Effector memory CD4-positive, alpha-beta T cell (primary cell): ENCODE measurements at places on chromosomes 6 and 20.

DNA sequence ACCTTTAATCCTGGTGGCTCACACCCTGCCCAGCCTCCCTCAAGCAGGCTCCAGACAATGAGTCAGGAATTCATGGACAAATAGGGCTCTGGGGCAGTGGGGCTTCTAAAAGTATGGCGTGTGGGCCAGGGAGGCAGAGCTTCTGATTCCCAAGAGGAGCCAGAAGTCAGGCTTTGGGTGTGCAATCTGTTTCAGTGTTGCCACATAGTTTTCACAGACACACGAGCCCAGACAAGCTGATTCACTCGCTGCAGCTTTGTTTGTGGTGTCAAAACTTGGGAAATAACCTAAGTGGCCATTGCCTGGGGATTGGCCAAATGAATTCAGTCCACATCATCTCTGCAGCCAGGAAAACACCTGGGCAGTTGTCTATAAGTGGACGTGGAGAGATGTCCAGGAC lies 9.2 kb downstream of the PEDS1 start:
- DNase-seq = no peak

DNA sequence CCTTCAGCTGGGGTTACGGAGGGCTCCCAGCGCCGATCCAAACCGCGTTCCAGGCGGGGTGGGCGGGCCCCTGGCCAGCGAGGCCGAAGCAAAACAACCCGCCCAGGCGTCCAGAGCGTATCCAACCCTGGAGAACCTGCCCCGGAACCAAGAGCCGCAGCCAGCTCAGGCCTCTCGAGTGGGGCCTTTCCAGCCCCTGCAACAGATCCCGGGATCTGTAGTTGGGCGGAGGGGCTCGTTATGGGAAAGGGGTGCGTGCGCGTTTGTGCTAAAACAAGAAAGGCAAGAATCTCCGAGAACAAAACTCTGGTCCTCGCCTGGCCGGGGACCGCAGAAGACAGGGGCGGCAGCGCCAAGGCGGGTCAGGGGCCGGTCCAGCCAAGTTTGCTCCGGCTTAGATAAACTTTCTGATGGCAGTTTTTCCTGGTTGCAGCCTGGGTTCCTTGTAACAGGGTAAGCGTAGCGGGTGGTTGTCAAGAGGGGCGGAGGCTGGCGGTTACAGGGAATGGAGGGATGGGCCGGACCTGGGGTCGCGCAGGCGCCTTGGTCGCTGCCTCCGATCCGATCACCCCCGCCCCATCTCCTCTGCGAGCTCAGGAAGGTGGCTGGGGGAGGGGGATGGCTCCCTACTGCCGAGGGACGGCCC lies 448 bp upstream of the RIN2 start:
- DNase-seq = no peak

GRCh38 chr20:1652960-1653359 lies 4.6 kb downstream of the SIRPG start:
- DNase-seq = no peak

DNA sequence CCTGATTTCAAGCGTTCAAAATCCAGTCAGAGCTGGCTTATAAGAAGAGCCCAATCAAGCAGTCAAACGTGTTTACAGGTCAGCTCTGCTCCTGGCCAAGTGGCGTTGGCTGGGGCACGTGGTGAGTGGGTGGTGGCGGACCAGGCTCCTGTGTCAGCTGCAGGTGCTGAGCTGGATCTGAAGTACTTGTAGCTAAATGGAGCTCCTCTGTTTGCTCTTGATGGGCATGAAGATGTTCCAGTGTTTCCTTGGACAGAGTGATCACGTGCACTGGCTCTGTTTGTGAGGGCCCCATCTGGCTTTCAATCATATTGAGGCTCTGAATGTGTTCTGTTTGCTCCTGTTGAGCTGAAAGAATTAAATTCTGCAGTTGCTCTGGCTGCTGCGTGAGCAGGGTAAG lies 10.2 kb upstream of the MICAL1 start:
- DNase-seq = no peak

DNA sequence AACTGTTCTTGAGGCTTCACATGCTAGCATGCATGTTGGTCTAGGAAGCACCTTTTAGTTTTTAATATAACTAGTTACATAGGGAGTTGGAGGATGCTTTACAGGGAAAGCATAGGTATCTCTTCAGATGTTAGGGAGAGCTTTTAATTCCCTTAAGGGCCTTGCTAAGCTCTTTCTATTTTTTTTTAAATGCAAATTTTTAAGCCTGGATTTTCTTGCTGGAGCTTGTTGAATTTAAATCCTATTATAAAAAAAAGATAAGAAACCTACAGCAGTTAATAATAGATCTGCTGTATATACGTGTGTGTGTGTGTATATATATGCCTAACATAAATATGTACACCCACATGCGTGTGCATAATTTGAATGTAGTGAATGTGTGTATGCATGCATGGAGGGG lies 79.0 kb downstream of the FIG4 start:
- no peak for DNase-seq

GRCh38 chr20:10297684-10298240 lies 79.1 kb downstream of the SNAP25 start:
- no peak for DNase-seq
